ENCODE measurements at places on chromosomes 6 and 20. TPM values are rescaled to one million over a fixed set of nuclear protein-coding genes. Genes with fewer than 3 reads are reported as not detected.

DNA sequence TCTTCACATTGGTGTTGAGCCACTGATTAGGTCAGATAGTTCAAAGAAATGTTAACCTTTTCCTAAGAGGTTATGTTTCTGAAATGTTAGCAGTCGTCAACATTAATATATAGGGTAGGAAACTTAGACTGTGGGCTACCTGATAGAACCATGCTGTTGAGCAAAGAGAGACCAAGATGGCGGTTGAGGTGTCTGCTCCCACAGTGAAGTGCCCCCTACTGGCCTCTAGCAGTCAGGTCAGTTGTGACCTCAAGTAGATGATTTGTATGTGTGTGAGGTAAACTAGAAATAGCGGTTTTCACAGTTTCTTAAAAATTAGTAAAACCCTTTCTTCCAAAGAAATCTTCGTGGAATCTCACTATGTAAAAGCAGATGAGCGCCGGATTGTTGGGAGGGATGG, 40.3 kb downstream of the MTHFD1L start:
- DNase-seq, result no peak

DNA sequence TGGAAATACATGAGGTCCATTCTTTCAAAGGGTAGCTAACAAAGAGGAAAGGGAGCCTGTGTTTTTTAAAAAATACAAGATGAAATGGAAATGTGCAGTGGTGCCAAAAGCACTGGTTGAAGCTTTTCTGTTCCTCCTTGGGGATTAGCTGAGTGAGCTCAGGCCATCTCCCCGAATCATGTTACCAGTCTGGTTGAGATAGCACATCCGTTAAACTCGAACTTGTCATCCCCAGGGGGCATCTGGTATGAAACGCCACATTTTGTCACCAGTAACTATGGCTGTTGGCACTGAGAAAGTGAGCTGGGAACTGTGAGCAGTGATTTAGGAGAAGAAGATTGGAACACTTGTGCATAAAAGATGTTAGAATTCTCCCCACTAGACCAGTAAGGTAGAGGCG, 196.2 kb downstream of the SAMD5 start:
- no peak for DNase-seq

Gene METTL24
- total RNA-seq, result 0.39 TPM

- no peak for DNase-seq
Measured at GRCh38 chr6:5205035-5205507, 55.7 kb downstream of the LYRM4 start.

- no peak for DNase-seq
Measured at GRCh38 chr20:35021831-35022230, 66.2 kb downstream of the MYH7B start.

Gene SLC13A3
- total RNA-seq, result 0.36 TPM

Measured in CD4-positive, alpha-beta memory T cell (primary cell).